ENCODE measurements at places on chromosomes 7 and 10.

DNA sequence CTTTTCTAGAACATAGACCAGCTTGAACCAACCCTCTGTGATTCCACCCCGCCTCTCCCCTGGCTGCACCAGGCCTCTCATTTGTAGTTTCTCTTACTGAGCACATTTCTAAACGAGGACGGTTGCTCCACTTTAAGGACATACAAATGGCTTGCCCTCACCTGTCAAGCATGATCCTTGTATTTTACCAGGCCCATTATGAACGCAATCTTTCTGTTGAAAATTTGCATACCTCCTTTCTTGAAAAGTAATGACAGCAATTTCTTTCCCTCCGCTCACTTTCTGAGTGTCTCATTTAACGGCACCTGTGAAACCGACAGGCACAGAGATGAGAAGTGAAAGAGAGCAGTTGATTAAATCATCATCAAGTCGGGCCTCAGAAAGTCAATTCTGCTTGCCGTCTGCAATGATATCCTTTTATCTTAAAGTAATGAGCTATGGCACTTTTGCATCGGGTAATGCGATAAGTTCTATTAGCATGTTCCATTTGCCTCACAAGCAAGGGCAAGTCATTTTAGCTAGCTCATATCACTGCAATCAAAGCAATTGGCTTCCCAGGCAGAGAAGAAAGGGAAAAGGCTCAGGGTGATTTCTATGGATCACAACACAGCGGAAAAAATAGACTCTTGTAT is 705.6 kb upstream of the GALNT17 start:
- DNase-seq: no peak

DNA sequence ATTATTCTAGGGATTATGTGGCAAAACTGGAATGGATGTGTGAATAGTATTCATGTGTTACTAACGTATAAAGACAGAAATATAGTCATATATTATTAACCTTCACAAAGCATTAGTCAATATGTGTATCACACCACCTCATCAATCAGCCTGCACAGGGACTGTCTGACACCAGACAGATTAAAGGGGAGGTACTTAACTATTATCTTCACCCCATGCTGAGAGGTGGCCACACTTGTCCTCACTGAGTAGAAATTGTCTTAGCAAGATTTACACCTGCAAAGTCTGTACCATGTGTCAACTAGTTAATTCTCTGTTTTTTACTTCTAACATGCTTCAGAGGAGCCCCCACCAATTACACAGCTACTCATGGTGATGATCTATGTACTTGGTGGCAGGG is 146.3 kb upstream of the LRGUK start:
- no peak for DNase-seq

DNA sequence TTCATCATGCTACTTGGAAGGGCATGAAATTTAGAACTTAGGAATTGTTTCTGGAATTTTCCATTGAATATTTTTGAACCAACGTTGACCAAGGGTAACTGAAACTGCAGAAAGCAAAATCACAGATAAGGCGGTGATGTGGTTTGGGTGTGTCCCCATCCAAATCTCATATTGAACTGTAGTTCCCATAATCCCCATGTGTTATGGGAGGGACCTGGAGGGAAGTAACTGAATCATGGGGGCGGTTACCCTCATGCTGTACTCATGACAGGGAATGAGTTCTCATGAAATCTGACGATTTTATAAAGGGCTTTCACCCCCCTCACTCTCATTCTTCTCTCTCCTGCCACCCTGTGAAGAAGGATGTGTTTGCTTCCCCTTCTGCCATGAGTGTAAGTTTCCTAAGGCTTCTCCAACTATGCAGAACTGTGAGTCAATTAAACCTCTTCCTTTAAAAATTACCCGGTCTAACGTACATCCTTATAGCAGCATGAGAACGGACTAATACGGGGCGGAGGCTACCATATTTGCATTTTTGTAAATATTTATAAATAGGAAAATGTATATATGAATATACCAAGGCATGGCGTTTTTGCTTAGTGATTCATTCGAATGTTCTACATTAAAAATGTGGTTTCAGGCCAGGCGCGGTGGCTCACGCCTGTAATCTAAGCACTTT is 12.4 kb downstream of the NMT2 start:
- peak; percentile 38 for DNase-seq

GRCh38 chr7:81510122-81510521 is 259.7 kb downstream of the HGF start:
- DNase-seq: no peak

DNA sequence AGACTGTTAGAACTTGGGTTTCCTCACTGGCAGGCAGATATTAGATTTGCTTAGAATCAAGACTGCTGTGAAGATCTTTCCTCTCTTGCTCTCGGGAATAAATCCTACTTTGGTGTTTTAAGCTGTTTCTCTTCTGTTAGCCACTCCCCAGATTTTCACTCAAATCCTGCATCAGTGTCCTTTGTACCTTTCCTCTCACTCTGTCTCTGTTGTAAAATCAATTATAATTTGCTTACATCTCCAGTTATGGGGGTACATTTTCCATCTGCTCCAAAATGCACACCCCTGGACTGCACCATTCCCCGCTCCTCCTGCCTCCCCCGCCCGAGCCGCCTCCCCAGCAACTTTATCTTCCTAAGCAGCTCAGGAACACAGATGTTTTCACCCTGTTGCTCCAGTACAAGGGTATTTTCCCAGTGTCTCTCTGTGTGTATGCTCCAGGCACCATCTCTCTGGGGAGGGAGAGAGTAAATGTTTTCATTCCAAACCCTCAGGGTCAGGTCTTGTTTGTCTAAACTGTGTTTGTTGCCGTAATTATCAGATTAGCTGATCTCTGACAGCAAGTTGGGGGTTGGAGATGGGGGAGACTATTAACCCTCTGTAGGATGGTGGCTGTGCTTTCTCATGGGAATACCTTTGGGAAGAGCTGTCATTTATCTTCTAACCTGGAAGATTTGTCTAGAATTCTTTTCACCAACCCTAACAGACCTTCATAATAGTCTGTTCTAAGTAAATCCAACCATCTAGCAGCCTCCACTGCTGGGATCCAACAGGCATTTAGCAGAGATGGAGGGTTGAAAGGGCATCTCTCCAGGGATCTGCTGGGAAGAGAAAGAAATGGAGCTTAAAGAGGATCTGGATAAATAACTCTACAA is 20.4 kb upstream of the GOT1 start:
- DNase-seq: no peak

- DNase-seq: peak; percentile 86
These were observed 3.3 kb downstream of the PLXDC2 start for GRCh38 chr10:19819419-19820033.

DNA sequence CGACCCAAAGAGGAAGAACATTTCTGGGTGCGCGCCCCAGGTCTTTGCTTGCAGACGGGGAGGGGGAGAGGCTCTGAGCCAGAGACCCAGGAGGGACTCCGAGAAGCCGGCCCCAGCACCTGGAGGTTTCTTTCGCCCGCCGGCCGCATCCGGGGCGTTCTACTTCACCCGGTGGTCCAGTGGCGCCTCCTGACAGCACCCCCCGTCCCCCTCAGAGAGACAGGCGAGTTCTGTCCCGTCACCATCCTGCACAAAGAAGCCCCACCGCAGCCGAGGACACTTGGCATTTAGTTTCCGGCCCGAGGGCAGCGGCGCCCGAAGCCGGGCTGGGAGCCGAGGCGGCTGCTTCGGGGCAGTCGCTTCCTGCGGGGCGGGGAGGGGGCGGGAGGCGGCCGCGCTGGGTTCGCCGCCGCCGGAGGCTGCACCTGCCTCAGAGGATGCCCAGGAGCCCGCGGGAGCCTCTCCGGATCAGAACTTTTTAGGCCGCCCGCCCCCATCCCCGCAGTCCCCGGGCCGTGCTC is at the start of gene TMEM178B:
TSS of gene TMEM178B (plus strand) at position 424 of the 521 bp plus-strand sequence.
- DNase-seq: no peak

- no peak for DNase-seq
These were observed 39.0 kb upstream of the RTKN2 start for GRCh38 chr10:62307635-62308034.

GRCh38 chr10:3757638-3758490 is 27.1 kb downstream of the KLF6 start:
- no peak for DNase-seq

DNA sequence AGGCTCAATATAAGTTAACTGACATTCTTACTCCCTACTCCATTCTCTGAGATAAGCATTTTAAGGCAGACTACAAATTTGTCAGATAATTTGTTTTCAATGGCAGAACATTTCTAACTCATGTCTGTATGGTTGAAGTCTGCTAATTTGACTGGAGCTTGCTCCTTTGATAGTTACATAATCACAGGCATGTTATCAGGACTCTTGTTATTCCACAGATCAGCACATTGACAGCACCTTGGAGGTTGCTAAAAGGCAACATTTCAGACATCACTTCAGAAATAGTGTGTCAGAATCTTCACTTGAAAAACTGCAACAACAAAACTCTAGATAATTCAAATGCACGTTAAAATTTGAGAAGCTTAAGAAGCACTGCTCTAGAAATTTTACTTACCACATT is 158.3 kb upstream of the PCLO start:
- no peak for DNase-seq

DNA sequence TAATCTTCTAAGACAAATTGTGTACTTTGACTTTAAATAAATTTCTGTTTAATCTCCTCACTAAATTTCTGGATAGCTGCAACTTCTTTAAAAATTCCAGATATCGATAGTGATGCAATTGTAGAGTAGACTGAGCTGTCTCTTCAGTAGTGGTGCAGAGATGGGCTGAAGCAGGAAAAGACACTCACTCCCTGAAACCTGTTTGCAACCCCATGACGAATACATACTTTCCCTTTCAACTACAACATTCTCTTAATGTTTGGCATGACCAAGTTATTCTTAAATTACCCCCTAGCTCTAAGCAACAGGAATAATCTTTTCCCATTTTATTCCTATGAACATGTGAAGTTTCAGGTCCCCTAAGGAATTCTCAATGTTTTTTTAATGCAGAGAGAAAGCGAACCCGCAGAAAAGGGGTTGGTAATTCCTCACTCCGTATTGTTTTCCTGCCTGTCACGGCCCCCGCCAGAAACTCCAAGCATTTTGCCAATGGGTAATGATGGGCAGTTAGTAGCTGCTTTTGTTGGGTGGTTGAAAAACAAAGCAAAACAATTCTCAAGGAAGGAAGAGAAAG is 1.3 kb downstream of the THSD7A start:
- DNase-seq: no peak

DNA sequence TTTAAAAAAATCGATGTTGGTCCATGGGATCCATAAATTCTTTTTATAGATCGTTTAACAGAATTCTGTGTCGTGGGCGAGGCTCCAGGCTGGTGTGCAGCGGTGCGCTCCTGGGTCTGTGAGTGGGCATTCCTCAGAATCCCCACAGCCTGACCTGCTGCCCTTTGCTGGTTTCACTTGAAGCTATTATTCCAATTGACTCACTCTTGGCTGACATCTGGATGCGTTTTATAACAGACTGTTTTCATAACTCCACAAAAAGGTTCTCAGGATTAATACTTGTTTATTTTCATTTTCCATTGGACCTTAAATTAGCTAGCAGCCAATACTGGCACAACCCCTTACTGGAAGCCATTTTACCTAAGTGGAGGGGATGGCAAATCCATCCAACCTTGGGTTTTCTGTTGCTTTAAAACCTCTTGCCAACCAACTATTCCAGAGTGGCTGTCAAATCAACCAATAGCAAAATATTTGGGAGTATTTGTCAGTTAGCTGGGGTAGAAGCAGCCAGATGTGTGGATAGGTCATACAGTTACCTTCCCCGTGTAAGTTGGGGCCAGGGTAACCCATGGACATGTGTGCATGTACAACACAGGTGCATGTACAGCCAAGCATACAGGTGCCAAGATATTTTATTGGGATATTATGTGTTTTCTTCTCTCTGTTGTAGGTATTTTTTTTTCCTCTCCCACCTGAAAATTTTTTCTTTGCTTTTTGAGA is 160.7 kb upstream of the ZNF32 start:
- DNase-seq: no peak

DNA sequence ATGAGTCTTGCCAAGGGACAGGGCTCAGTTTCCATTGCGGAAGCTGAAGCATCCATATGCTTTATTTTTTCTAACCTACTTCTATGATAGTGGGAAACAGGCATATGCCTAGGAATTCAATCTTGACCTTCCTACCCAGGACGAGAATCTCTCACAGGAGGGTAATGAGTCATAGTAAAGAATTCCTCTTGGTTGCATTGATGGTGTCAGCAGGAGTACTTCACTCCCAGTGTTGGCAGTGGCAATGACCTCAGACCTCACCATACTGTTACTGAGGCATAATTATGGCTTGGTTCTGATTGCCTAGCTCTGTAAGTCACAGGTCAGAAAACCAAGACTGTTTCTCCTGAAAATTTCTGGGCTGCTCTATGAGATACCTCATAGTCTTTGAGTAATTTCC is 552.9 kb downstream of the ARL4A start:
- no peak for DNase-seq

DNA sequence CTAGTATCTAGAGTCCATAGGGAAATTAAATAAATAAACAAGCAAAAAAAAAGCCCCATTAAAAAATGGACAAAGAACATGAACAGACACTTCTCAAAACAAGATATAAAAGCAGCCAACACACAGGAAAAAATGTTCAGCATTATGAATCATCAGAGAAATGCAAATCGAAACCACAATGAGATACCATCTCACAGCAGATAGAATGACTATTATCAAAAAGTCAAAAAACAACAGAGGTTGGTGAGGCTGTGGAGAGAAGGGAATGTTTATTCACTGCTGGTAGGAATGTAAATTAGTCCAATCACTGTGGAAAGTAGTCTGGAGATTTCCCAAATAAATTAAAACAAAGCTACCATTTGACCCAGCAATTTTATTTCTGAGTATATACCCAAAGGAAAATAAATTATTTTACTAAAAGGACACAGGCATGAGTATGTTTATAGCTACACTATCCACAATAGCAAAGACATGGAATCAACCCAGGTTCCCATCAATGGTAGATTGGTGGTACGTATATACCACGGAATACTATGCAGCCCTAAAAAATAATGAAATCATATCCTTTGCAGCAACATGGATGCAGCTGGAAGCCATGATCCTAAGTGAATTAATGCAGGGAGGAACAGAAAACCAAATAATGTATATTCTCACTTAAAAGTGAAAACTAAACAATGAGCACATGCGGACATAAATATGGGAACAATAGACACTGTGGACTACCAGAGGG is 366.5 kb upstream of the SEMA3C start:
- DNase-seq: no peak

GRCh38 chr7:116842371-116842770 is 20.0 kb upstream of the CAPZA2 start:
- DNase-seq: no peak

DNA sequence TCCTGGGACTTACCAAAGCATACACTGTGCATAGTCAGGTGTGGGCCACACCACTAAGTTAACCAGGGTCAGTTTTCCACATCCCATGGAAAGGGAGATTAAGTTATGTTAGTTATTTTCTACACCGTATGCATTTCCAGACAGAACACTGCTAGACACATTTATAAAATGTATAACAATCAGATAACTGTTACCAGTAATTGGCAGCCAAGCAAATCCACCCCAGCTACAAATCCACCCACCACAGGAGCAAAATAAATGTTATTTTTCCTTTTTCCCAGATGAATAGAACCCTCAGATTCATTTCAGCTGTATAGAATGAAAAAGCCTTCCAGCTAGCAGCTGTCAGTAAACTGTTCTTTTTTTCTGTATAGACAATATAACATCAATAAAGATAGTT is 256.9 kb upstream of the FZD1 start:
- no peak for DNase-seq

Measured in hematopoietic multipotent progenitor cell treated with erythropoietin and hydrocortisone succinate and interleukin-3 and kit ligand, for 6 days (in vitro differentiated cells).